Renal cortical epithelial cell (primary cell): ENCODE measurements at places on chromosomes 13 and 19. TPM values are rescaled to one million over a fixed set of nuclear protein-coding genes. Genes with fewer than 3 reads are reported as not detected.

ADPRHL1 gene
- total RNA-seq: 3.8 and 5.6 TPM in 2 replicates

CTXN1 gene
- 18.6 and 41.4 TPM in 2 replicates for total RNA-seq

KIR2DL1 gene
- total RNA-seq: not detected in 2 replicates

ICAM4 gene
- 0.35 and 0.69 TPM in 2 replicates for total RNA-seq

ZNF675 gene
- 17.1 and 18.8 TPM in 2 replicates for total RNA-seq

IL17D gene
- total RNA-seq: 0.35 TPM in 1 of 2 replicates, not detected in the other

PLK5 gene
- not detected in 2 replicates for total RNA-seq

SULT2A1 gene
- not detected in 2 replicates for total RNA-seq

ZNF560 gene
- total RNA-seq: 0.15 and 0.35 TPM in 2 replicates

ATG4D gene
- total RNA-seq: 15.6 and 16.3 TPM in 2 replicates

NDUFA11 gene
- total RNA-seq: 104 and 529 TPM in 2 replicates

SMIM44 gene
- 2.1 TPM in 1 of 2 replicates, not detected in the other for total RNA-seq

MEIS3 gene
- 3.6 and 9.1 TPM in 2 replicates for total RNA-seq

SHC2 gene
- total RNA-seq: 1.0 and 5.1 TPM in 2 replicates

TMEM255B gene
- total RNA-seq: 3.3 and 5.9 TPM in 2 replicates

SPACA7 gene
- not detected in 2 replicates for total RNA-seq

IGFL1 gene
- 3.8 TPM in 1 of 2 replicates, not detected in the other for total RNA-seq

KPNA3 gene
- total RNA-seq: 40.6 and 57.9 TPM in 2 replicates

ZIC2 gene
- not detected in 2 replicates for total RNA-seq

VSTM2B gene
- total RNA-seq: not detected in 2 replicates

GIPR gene
- 0.50 and 1.0 TPM in 2 replicates for total RNA-seq

THOP1 gene
- total RNA-seq: 73.8 and 80.8 TPM in 2 replicates
